ENCODE measurements at places on chromosomes 1 and 21. TPM values are rescaled to one million over a fixed set of nuclear protein-coding genes. Genes with fewer than 3 reads are reported as not detected.

The SAMD13 gene
- 0.99 TPM for polyA plus RNA-seq

The HIPK1 gene
- polyA plus RNA-seq, result 28.4 TPM

The FAM72A gene
- polyA plus RNA-seq, result 3.5 TPM

The MYBPH gene
- 0.09 TPM for polyA plus RNA-seq

The SUSD4 gene
- polyA plus RNA-seq, result 0.29 TPM

The ALX3 gene
- not detected for polyA plus RNA-seq

The ID3 gene
- 15.3 TPM for polyA plus RNA-seq

The SV2A gene
- polyA plus RNA-seq, result 27.3 TPM

The SLC30A2 gene
- not detected for polyA plus RNA-seq

The LENEP gene
- 0.21 TPM for polyA plus RNA-seq

The OR2AK2 gene
- not detected for polyA plus RNA-seq

The LSS gene
- 62.8 TPM for polyA plus RNA-seq

The AMY1C gene
- not detected for polyA plus RNA-seq

The RHD gene
- not detected for polyA plus RNA-seq

The FBXO2 gene
- polyA plus RNA-seq, result 1.3 TPM

The ARHGEF10L gene
- 7.8 TPM for polyA plus RNA-seq

The INAVA gene
- polyA plus RNA-seq, result 0.02 TPM

The METTL13 gene
- 32.0 TPM for polyA plus RNA-seq

The FAM78B gene
- polyA plus RNA-seq, result 0.05 TPM

The RAB7B gene
- 17.5 TPM for polyA plus RNA-seq

The PMVK gene
- polyA plus RNA-seq, result 24.7 TPM

The CD1D gene
- not detected for polyA plus RNA-seq

The NUP210L gene
- not detected for polyA plus RNA-seq

The GCSAML gene
- polyA plus RNA-seq, result not detected

The TMOD4 gene
- not detected for polyA plus RNA-seq

The THBS3 gene
- polyA plus RNA-seq, result 34.6 TPM

The CACYBP gene
- 53.8 TPM for polyA plus RNA-seq

The CNN3 gene
- polyA plus RNA-seq, result 374 TPM

The CD247 gene
- not detected for polyA plus RNA-seq

The UBXN10 gene
- polyA plus RNA-seq, result not detected

The TRAF5 gene
- 22.0 TPM for polyA plus RNA-seq

The AHCYL1 gene
- polyA plus RNA-seq, result 120 TPM

The MIXL1 gene
- polyA plus RNA-seq, result 0.21 TPM

The PRCC gene
- polyA plus RNA-seq, result 58.6 TPM

The AZIN2 gene
- polyA plus RNA-seq, result 7.0 TPM

The CDC20 gene
- 27.5 TPM for polyA plus RNA-seq

The THEM5 gene
- not detected for polyA plus RNA-seq

The VPS72 gene
- polyA plus RNA-seq, result 75.1 TPM

The PCP4L1 gene
- not detected for polyA plus RNA-seq
